Anterior cingulate cortex (tissue), 58 donors: ENCODE measurements at places on chromosomes 3 and 15.

- DNase-seq = no peak
These were observed 24.2 kb upstream of the ERICH6 start for GRCh38 chr3:150727653-150728502.

GRCh38 chr3:38738630-38739395 is 77.2 kb downstream of the SCN10A start:
- no peak for DNase-seq

GRCh38 chr15:23038726-23039142 is 635 bp downstream of the TUBGCP5 start:
- no peak for DNase-seq

- no peak for DNase-seq
These were observed 539 bp downstream of the RASSF1 start for GRCh38 chr3:50340147-50340447.

DNA sequence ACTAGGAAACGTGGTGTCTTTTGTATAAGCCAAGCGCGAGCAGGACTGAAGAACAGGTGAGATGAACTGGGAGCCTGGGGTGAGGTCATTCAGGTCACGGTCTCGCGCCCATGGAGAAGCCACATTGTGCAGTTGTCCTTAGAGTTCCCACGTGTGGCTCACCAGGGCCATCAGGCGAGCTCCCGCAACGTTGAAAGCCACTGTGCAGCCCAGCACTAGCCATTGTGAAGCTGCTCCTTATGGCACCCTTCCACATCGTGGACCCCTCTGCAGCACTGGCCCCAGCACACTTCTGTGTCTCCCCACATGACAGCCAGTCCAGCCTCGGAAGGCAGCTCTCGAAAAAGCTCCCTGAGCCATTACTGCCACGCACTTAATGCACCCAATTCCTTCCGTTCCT is 7.6 kb upstream of the APBA2 start:
- no peak for DNase-seq

DNA sequence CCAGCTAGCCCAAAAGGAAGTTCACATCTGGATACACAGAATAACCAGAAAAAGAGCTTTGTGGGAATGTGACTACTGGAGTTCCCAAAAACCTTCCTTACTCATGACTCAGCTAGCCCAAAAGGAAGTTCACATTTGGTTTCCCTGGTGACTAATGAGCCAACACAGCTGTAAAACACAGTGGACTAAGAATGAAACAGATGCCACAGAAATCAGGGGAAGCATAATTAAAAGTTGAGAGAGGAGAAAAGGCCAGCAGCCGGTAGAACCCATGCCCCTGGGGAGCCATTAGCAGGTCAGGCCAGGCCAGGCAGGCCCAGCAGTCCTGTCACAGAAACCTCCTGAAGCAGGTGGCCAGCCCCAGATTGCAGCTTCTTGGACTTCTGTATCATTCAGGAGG is 130.3 kb downstream of the GHSR start:
- no peak for DNase-seq

- no peak for DNase-seq
These were observed 32.0 kb downstream of the WWTR1 start for GRCh38 chr3:149625795-149626194.

DNA sequence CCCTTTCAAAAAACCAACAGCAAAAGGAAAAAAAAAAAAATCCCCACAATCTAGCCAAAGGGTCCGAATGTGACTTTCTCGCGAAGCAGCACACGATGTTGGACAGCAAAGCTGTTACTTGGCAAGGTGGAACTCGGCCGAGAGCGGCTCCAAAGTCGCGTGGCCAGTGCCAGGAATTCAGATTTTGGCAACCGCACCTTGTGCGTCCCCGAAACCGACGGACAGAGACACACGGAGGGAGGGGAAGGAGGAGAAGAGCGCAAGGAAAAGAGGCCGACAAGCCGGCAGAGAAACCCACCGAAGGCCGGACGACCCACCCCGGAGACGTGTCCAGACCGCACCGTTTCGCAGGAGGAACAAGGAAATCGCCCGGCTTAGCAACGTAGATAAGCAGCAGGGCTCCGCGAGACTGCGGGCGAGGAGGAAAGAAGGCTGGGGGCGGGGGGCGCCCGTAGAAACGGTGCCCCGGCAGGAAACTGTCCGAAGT is 517.3 kb downstream of the MECOM start:
- DNase-seq = no peak

- DNase-seq = no peak
These were observed 387.5 kb upstream of the ATP11B start for GRCh38 chr3:182405759-182406158.

GRCh38 chr3:136932978-136933772 is 24.6 kb upstream of the IL20RB start:
- DNase-seq = no peak

- DNase-seq = no peak
These were observed 35.8 kb downstream of the CTNNB1 start for GRCh38 chr3:41234823-41235721.

- DNase-seq = no peak
These were observed 61.0 kb downstream of the SSR3 start for GRCh38 chr3:156493887-156494286.

- DNase-seq = no peak
These were observed 47.0 kb upstream of the LRRFIP2 start for GRCh38 chr3:37221407-37221806.

GRCh38 chr3:87350367-87351199 is 74.2 kb upstream of the POU1F1 start:
- no peak for DNase-seq

- DNase-seq = no peak
These were observed 56.3 kb downstream of the TJP1 start for GRCh38 chr15:29765898-29766527.

DNA sequence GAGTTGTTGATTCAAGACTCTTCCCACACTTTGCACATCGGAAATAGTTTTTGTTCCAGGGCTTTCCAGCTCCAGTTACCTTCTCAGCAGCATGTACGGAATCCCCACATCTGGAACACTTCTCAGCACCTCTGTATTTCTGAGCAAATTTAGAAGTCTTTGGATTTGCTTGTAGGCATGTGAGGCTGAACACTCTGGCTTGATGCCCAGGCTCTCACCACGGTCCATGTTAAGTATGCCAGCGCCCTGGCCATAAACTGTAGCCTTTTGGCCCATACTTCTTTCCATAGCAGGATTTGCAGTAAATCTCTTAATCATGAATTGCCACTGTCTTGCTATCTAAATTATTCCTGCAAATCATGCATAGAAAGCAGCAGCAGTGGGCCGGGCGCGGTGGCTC is 24.4 kb downstream of the ATP2C1 start:
- DNase-seq = no peak

DNA sequence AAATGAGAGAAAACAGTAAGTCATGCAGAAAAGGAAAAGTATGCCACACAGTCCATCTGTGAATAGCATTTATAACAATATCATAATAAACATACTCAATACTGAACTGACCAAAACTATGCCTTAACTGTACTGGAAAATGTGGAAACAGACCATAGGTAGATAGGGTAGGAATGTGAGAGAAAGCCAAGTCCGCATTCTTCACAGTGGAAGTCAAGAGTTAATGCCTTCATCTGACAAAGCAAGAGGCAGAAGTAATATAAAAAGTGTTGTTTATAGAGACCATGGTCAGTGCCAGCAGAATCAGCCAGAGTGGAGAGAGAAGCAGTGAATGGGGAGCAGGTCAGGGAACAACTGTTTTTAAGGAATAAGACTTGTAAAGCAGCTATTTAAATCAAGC is 52.3 kb downstream of the KBTBD12 start:
- DNase-seq = no peak

DNA sequence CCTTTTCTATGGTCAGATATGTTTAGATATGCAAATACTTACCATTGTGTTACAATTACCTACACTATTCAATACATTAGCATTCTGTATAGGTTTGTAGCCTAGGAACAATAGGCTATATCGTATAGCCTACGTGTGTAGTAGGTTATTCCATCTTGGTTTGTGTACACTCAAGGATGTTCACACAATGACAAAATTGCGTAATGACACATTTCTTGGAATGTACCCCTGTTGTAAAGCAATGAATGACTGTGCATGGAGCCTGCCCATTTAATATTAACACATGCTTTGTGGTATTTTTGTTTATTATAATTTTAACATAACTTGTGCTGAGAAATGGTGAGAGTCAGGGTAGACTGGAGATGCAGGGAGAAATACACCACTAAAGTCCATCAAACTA is 154.9 kb downstream of the LEKR1 start:
- no peak for DNase-seq

DNA sequence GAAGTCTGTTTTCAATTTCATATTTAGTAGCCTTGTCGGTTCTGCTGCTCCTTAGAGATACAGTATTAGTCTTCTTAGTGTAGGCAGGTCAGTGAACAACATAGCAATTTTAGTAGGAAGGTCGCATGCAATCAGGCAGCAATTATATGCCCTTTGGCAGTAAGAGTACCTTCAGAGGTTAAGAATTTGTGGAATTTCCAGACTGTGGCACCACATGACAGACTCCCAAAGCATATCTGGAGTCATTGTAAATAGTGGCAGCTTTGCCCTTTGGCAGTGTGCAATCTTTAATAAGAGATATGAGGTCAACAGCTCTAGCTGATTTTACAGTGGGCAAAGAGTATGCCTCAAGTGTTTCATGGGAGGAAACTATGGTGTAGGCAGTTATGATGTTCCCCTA is 1532.5 kb upstream of the CADM2 start:
- no peak for DNase-seq

DNA sequence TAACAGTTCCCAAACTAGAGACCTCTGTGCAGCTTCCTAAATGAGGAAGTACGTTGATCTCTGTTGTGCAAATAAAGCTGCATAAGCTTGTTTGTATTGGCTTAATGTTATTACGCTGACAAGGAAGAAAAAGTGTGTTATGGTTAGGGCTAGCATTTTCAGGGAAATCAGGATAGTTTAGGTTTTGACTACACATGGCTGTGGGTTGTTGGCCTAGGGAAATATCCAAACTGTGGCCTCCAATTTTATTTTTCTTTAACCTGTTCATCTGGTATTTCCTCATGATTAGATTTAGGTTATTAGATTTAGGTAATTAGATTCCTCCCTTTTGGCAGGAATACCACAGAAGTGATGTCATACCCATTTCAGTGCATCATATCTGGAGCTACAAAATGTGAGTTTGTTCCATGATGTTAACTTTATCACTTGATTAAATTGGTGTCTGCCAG is 8.7 kb upstream of the MCCC1 start:
- no peak for DNase-seq

DNA sequence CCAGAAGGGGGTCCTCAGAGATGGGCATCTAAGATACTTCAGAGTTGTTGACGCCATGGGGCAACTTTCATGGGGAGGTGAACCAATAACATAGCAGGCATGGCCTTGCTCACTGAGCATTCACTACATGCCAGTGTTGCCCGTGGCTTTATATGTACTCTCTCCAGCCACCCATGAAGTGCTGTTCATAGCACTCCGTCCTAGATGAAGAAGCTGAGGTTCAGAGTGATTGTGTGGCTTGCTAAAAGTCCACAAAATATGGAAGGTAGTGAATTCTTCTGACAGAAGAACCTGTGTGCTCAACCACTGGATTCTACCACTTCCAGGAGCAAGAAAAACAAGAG is 9.8 kb upstream of the SEMA4B start:
- DNase-seq = no peak

DNA sequence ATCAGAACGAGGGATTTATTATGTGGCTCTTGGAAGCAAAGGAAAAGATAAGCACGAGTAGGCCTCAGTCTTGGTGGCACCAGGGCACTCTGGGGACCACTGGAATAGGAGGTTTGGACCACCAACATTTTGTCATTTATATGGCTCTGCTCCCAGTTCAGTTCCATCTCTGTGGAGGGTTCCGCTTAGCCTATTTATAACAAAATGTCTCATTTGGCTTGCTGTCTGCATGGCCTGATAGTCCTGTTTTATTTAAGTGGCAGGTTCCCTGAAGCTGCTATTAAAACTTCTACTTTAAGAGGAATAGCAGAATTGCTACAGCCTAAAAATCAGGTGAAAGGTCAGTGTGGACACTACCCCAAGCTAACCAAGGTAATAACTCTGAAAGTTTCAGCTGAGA is 27.2 kb downstream of the MAP2K5 start:
- DNase-seq = no peak

- no peak for DNase-seq
These were observed 3.8 kb downstream of the PLD1 start for GRCh38 chr3:171806200-171807128.
